ENCODE measurements at places on chromosomes 3 and 15.
A peak's percentile ranks its signal among the peaks of the same experiment; 100 is the strongest.

DNA sequence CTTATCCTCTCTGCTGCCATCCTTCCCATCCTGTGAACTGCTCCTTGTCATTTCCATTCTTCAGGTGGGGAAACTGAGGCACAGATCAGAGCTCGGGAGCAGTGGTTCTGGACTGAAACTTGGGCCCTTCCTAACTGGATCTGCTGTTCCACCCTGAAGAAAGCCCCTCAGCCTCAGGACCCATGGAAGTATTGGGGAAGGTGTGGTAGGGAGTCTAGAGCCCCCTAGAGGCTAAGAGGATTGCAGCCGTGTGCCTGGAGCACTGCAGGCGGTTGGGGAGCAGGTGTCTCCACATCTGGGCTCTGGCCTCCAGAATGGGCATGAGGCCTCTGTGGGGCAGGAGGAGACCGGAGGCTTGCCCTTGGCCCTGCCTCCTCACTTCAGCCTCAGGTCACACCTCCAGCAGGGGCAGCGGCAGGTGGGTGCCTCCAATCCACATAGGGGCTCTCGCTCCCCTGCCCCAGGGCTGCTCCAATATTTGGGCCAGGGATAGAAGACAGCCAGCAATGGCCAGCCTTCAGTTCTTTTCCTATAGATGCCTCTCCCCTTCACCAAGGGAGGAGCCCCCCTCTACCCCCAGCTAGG, 28.1 kb downstream of the DNAJB8 start:
- DNase-seq = no peak

DNA sequence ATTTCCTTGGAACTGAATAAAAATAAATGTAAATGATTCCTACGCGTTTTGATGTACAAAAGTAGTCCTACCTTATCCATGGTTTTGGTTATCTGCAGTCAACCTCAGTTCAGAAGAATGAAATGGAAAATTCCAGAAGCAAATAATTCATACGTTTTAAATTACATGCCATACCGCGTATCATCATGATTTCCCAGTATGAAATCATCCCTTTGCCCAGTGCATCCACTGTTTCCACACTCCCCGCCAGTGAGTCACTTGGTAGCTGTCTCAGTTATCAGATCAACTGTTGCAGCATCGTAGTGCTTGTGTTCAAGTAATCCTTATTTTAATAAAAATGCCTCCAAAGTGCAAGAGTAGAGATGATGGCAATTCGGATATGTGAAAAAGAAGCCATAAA, 9.1 kb upstream of the MFSD1 start:
- DNase-seq = peak; percentile 80

DNA sequence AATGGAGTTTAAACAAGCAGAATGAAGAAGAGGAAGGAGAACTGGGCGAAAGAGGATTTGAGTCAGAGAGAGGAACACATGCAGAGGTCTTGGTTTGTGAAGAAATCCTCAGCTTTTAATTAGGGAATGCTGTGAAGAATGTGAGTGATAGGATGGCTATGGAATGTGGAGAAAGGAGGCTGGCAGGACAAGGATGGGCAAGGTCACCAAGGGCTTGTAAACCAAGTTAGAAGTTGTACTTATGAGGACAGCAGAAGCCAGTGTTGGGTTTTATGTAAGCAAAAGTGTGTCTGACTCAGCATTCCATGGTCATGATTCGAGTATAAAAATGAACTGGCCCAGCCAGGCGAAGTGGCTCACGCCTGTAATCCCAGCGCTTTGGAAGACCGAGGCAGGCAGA, 60.0 kb upstream of the IL12A start:
- peak; percentile 90 for DNase-seq

GRCh38 chr3:95434491-95434890, 1371.6 kb downstream of the NSUN3 start:
- DNase-seq = no peak

- DNase-seq = peak; percentile 71
Observed at GRCh38 chr15:90099868-90100831, 2.1 kb downstream of the IDH2 start.

DNA sequence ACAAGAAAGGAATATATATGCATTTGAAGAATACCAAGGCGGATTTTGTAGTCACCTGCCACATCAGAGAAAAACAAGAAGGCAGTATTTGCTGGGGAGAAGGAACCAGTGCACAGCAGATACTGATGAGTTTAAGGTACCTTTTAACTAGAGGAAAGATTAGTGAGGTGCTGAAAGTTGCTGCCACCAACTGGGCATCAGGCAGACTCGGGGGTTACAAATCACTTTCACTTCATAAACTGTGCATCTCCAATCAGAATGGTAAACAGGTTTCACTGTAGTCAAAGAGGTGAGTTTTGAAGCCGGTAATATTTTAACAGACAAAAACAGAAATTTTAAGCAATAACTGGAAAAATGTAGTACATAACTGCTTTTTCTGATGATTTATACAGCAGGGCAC, 4.1 kb downstream of the FBN1 start:
- DNase-seq = no peak

GRCh38 chr3:114310695-114311094, 16.9 kb downstream of the TIGIT start:
- no peak for DNase-seq

GRCh38 chr3:40308725-40309417, 636 bp upstream of the EIF1B start:
- DNase-seq = no peak

DNA sequence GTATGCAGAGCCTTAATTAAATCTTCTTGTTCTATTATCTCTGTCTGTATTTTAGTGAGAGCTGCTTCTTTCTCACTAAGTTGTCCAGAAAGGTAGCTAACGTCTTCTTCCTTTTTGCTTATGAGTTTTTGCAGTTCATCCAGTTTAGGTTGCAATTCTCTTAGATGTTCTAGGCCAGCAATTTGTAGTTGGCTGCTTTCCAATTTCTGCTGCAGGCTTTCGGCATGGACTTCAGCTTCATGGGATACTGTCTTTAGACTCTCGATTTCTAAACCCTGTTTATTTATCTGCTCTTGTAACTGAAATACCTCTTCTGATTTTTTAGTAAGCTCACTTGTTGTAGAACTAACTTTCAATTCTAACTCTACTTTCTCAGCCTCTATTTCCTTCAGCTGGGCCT, 35.5 kb upstream of the HCLS1 start:
- DNase-seq = no peak

- DNase-seq = no peak
Observed at GRCh38 chr15:59644756-59645155, 12.6 kb downstream of the GTF2A2 start.

DNA sequence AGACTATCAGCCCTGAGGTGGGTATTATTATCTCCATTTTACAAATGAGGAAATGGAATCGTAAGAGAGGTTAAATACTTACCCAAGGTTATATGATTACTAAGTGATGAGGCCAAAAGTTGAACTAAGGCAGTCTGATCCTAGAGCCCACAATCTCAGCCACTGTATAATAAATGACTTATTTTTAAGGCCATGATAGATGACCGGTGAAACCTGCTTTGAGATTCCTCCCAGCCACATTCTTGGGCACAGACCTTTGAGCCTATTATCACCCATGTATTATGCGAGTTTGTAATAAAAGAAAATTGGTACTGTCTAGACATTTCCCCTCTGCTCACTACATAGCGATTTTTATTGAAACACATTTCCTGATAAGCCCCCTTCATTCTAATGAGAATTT, 37.4 kb downstream of the POLQ start:
- no peak for DNase-seq

DNA sequence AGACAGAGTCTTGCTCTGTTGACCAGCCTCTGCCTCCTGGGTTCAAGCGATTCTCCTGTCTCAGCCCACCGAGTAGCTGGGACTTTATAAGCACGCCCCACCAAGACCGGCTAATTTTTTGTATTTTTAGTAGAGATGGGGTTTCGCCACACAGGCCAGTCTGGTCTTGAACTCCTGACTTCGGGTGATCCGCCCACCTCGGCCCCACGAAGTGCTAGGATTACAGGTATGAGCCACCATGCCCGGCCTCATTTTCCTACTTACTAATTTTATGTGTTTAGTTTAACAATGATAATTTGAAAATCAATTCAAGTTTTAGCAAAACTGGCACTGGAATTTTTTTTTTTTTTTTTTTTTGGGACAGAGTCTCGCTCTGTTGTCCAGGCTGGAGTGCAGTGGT, 336.5 kb downstream of the LPP start:
- no peak for DNase-seq

DNA sequence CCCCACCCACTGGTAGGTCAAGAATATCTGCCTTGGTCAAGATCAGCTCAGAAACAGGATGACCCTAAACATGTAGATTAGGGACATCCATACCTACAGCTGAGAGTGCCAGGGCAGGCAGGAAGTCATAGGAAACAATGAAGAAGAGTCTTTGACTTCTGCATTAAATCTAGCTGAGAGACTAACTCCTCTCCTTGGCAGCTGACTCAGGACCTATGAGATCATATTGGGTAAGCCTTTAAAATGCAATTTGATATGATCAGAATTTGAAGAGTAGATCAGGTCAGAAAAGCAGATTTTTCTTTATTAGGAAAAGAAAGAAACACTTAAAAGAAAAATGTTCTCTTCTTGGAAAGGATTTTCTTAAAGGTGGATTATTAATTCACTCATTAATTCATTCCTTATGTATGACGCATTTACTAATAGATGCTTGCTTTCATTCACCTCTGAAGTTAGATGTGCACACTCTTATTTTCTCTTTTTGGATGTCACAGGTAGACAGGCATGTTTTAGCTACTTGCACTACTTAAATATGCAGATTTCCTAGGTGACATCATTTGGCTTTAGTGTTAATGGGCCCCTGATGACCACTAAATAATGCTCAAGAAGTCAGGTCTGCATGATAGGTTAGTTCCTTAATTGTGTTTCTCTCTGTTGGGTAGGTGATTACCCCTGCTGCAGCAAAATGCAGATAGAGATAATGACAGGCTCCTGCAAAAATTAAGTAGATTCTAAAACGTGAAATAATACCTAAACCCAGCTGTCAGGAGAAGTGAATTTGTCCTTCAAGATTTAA, 35.7 kb upstream of the GSK3B start:
- DNase-seq = peak; percentile 34

GRCh38 chr15:66252685-66253417, 699 bp downstream of the MEGF11 start:
- DNase-seq = peak; percentile 41

- DNase-seq = no peak
Observed at GRCh38 chr3:185933374-185934173, 4.2 kb downstream of the TRA2B start.

DNA sequence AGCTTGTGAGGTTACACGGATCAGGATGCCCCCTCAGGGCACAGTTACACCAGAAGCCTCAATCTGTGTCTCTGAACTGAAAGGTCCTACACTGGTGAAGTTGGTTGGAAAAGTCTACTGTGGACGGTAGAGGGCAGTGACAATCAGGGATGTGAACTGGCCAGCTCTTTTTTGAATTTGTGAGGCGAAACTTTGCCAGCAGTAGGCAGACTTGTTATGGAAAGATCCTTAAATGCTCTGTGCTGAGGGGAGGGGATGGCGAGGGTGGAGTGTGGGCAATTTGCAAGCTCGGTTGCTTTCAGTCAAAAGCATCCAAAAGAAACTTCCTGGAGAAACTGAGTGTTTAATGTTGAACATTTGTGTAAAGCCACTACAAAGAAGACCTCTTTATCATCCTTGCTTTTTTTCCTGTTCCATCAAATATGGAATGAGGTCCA, 127.4 kb upstream of the ABHD17C start:
- DNase-seq = peak; percentile 85

- DNase-seq = peak; percentile 51
Observed at GRCh38 chr3:132180337-132180791, 136.8 kb upstream of the ACP3 start.

GRCh38 chr3:65439641-65440284, 599.0 kb downstream of the MAGI1 start:
- peak; percentile 66 for DNase-seq

DNA sequence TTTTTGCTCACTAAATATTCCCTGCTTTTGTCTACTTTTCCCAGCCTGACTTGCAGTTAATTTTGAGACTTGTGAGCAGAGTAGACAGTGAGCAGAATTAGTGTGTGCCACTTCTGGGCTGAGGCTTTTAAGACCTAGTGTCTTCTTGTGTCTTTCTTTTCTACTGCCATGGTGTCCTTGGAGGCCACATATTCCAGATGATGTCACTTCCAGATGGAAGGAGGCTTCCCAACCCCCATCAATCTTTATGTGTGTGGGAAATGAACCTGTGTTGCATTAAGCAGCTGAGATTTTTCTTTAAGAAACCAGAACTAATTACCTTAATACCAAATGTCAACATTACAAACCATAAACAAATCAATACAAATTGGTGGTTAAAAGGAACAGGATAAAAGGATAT, 774.7 kb upstream of the ROBO1 start:
- no peak for DNase-seq

DNA sequence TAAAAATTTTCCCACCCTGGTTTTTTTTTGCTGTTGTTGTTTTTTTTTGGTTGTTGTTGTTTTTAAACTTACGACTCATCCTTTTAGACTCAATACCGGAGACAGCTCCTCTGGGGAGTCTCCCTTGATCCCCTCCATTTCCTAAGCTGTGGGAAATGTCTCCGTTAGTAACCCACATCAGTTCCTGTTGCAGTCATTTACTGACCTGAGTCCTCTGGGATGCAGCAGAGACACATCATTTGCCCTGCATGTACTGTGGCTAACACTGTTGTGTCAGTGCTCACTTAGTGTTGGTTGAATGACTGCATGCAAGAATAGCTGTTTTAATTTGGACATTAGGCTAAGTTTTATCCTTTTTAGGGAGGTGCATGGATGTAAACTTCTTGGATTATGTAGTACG, 83.8 kb downstream of the MBNL1 start:
- no peak for DNase-seq

DNA sequence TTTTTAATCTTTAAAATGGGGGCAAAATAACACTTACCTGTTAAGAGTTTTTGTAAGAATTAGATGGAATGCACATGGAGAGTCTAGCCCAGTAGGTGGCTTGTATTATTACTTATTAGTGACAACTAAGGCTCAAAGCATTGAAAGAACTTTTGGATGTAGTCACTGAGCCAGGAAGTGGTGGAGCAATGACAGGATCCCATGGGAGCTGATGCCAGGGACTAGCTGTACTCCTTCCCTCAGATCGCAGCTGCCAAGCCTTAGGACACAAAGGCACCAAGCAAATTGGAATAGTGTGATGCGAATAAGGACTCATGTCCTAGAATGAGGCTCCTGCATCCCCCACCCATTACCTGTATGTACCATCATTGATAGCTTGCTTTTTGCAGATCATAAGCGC, 370.4 kb upstream of the RGMA start:
- DNase-seq = no peak

GRCh38 chr3:141273700-141274410, 42.2 kb downstream of the PXYLP1 start:
- no peak for DNase-seq

- DNase-seq = no peak
Observed at GRCh38 chr15:96293441-96293840, 37.1 kb upstream of the NR2F2 start.

GRCh38 chr3:120688121-120688520, 6.1 kb upstream of the HGD start:
- peak; percentile 50 for DNase-seq

DNA sequence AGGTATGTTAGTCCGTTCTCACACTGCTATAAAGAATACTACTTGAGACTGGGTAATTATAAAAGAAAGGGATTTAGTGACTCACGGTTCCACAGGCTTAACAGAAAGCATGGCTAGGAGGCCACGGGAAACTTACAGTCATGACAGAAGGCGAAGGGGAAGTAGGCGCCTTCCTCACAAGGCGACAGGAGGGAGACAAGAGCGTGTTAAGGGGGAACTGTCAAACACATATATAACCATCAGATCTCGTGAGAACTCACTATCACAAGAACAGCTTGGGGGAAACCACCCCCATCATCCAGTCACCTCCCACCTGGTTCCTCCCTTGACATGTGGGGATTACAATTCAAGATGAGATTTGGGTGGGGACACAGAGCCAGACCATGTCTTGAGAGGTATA, 30.4 kb downstream of the SPRED1 start:
- no peak for DNase-seq

GRCh38 chr3:167493244-167493643, 19.4 kb upstream of the SERPINI2 start:
- no peak for DNase-seq
